EL (cell line): ENCODE measurements at places on chromosomes 2 and 18.

DNA sequence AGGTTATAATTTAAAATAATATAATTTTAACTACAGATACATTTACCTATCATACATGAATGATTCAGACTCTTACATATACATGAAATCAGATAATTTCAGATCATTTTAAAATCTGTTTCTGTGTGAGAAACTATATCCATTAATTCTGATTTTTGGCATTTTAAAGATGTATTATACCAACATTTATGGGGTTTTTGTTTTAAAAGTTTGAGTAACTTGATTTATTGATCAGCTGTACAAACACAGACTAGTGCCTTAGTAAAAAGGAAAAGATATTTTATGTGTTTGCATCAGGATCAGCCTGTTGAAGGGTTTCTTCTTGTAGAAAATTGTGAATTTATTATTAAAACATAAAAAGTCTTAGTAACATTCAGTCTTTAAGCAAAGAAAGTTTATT lies 59.9 kb downstream of the KIAA1328 start:
- no peak for DNase-seq

DNA sequence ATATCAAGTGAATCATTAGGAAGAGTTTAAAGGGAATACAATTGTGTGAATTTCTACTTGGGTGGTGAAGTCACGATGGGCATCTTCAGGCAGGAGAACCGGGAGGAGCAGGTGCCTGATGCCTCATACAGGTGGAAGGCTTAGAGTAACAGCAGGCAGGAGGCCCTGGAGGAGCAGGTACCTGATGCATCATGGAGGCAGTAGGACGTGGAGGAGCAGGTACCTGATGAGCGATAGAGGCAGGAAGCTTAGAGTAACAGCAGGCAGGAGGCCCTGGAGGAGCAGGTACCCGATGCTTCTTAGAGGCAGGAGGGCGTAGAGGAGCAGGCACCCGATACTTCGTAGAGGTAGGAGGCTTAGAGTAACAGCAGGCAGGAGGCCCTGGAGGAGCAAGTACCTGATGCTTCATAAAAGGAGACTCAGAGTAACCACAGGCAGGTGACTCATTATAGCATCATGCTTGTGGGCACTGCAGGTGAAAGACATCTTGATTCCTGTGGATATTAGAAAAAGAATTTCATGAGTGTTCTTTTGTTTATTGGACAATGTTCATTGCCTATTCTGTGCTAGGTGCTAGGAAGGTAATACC lies 133.9 kb downstream of the ATP9B start:
- peak; percentile 6 for DNase-seq

GRCh38 chr2:241130316-241130715 lies 19.0 kb downstream of the PASK start:
- no peak for DNase-seq

GRCh38 chr2:9178110-9178903 lies 28.3 kb upstream of the ASAP2 start:
- no peak for DNase-seq

GRCh38 chr2:57417007-57417406 lies 629.6 kb upstream of the VRK2 start:
- no peak for DNase-seq

DNA sequence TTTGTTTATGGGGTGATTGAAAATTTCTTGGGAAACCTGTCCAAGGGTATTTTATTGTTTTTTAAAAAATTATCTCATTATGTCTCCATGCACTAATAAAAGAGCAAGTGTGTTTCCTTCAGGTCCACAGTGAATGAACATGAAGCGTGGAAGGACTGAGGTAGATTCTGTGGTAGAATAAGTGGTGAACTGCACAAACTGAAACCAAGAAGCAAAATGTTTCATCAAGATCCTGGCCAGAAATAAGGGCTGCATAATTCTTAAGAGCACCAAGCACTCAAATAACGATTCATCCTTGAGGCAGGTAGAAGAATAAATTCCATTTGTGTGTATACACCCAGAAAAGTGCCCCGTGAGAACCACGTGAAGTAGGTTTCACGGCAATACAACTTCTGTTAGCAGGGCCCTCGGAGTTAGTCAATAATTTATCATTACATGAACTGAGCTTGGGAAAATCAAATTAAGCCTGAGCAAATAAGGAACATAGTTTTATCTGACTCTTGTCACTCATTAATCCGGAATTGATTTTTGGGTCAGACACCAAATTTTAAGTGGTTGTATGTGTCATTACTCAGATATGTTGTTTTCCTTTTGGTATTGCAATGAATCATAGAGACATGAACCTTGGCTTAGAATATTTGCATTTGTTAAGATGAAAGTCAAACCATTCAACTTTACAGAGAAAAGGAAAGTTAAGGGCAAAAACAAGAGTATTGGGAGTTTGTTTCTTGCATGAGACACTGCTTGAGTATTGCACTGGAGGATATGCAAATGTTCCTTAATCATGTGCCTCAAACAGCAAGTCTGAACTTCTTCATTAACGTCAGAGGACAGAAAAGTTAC lies 472.6 kb upstream of the NETO1 start:
- peak; percentile 42 for DNase-seq
